ENCODE measurements at places on chromosomes 2 and 18.

GRCh38 chr18:69387186-69387585 is 13.5 kb upstream of the DOK6 start:
- DNase-seq, result no peak

DNA sequence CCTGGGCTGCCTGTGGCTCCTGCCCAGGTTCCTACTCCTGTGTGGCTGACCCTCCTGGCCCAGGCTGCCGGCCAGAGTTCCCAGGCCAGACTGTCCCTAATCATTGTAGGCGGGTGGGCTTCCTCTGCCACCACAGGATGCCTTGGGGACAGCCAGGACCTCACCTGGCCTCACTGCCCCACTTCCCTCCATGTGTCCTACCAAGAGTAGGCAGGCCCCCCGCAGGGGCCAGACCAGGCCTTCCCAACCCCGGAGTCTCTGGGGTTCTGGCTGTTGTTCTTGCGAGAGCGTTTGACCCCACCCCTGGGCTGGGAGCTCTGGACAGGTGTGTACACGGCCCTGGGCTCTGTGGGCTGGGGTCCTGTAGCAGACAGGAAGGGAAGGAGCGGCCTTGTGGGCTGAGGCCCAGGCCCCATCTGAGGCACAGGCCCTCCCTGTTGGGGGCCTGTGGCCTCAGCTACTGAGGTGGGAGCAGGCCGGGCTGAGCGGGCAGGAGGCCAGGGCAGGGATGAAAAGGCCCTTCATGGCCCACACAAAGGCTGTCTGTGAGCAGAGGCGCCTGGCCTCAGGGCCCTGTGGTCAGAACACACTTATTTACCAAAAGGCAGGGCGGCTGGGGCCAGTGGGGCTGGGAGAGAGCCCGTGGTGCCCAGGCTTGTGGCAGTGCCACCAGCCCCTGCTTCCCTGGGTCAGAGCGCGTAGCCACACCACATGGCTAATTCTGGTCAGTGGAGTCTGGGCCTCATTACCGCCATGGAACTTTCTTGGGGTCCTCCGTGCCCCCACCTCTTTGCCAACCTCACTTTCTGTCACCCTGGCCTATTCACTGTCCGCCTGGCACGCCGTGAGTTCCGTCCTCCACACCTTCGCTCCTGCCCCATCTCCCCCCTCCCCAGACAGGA is 2.0 kb downstream of the SNORC start:
- peak; percentile 9 for DNase-seq

DNA sequence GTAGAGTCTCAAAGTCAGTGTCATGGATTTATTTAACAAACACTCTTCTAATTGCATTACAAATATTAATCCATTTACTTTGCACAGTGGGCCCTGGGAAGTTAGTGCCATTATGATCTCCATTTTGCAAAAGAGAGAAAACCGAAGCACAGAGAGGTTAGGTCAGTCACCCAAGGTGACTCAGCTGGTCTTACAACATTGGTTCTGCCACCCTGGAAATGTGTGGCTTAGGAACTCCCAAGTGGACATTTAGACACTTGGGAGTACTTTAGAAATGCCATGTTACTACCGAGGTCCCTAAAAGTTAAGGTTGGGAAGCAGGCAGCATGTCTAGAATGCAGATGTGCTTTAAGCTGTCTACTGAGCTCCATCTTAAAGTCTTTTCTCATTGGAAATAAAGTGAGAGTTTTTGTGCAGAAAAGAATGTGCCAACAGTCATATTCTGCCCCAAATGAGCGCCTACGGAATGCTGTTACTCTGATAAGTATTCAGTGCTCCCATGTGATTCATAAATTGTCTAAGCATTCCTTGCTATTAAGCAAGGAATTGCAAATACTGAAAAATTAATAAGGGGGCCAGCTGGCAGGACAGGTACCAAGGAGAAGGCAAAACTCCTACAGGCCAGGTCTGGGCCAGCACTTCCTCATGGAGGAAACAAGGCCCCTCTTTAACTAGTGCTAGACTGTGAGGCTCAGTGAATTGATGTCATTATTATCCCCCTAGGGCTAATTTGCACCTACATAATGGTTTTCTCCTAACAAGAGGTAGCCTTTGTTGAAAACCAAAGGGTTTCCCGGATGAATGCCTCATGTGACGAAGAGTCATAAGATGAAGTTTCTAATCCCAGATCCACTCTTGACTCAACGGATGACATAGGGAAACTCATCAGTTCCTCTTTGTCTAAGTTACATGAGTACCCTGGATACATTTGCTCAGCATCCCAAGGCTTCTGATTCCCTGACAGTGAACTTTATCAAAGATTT is 16.3 kb downstream of the NRP2 start:
- no peak for DNase-seq

DNA sequence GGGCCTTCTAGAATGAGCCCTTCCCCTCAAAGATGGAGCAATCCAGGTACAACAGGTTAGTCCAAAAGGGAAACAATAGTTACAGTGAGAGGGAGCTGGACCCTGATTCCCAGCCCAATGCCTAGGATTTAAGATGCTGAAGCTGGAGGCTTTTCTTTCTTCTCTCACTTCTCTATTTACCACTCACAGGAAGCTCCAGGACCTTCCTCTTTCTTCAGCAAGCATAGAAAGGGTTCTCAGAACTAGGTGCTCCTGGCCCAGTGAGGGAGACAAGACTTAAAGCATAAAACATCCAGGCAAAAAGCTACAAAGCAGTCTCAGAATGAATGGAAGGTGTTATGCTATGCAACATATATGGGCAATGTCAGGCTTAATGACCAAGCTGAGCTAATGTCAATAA is 279.0 kb downstream of the SRBD1 start:
- DNase-seq, result no peak

- no peak for DNase-seq
Measured at GRCh38 chr2:48691935-48692691, 63.4 kb downstream of the LHCGR start.

GRCh38 chr2:55038428-55038827 is 11.8 kb downstream of the RTN4 start:
- DNase-seq, result no peak

- DNase-seq, result no peak
Measured at GRCh38 chr18:72847771-72848170, 20.0 kb downstream of the NETO1 start.

GRCh38 chr2:64766841-64767669 is 113.3 kb upstream of the SERTAD2 start:
- DNase-seq, result peak; percentile 87

GRCh38 chr2:44016282-44016681 is 20.5 kb upstream of the LRPPRC start:
- no peak for DNase-seq

- no peak for DNase-seq
Measured at GRCh38 chr2:16481351-16481750, 184.3 kb downstream of the CYRIA start.

GRCh38 chr2:72917877-72918553 is 696 bp downstream of the EMX1 start:
- DNase-seq, result no peak

- no peak for DNase-seq
Measured at GRCh38 chr2:66171530-66171929, 263.4 kb upstream of the MEIS1 start.

DNA sequence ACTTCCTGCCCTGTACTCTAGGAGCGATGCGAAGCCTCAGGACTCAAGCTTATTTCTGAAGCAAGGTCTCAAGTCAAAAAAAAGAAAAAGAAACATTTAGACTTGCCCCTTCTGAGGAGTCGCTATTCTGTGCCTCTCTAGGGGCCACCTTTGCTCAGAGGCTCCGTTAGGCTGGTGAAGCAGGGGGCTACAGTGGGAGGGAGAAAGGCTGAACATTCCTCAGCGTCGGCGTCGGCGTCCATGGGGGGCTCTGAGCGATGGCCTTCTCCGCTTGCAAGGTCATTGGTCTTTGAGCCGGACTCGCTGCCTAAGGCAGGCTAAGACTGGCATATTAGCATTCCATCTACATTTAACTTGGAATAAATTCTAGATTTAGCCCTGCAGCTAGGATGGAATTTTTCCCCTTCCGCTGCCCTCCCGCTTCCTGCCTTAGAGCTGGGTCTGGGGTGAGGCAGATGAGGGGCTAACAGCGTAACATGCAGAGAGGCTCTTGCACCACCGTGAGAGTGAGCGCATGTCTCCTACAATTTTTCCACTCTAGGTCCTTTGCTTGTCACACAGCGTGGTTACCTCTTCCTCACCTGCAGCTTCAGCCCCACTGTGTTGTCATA is 53.6 kb upstream of the ATL2 start:
- DNase-seq, result no peak

- no peak for DNase-seq
Measured at GRCh38 chr18:78542204-78542603, 437.4 kb upstream of the SALL3 start.

DNA sequence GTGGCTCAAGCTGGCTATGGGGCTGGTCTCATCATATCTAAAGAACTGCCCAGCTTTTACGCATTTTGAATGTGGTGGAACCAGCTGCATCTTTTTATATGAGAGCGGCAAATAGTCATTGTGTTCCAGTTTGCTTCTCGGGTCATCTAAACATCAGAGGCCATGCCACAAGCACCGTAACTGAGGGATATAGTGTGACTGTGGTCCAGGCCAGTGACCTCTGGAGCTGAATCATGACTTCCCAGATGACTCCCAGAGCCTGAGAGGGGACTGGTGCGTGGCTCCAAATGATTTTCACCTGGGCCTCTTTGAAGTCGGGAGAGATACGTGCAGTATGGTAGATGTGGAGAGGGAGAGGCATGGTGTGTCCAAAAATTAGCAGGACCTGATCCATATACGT is 271.0 kb downstream of the NEDD4L start:
- DNase-seq, result no peak

GRCh38 chr2:39188960-39189494 is 54.7 kb downstream of the CDKL4 start:
- no peak for DNase-seq

GRCh38 chr18:49135877-49136276 is 185.1 kb upstream of the SMAD7 start:
- DNase-seq, result no peak

DNA sequence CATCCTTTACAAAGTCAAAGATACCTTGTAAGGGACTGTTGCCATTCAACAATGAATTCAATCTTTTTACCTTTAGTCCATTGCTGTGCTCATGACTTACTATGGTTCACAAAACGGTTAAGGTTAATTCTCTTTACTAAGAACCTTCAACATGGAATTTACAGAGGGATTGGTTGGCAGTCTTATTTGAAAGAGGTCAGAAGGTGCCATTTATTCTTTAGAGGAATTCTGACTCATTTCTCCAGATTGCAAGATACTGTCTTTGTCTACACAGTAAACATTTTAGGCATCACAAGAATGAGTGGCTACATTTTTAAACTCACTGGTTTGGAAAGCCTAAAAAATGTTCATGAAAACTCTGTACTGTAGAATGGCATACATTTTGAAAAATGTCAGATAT is 17.4 kb downstream of the KCNH7 start:
- DNase-seq, result no peak

GRCh38 chr18:32596501-32596900 is 125.8 kb upstream of the GAREM1 start:
- no peak for DNase-seq

DNA sequence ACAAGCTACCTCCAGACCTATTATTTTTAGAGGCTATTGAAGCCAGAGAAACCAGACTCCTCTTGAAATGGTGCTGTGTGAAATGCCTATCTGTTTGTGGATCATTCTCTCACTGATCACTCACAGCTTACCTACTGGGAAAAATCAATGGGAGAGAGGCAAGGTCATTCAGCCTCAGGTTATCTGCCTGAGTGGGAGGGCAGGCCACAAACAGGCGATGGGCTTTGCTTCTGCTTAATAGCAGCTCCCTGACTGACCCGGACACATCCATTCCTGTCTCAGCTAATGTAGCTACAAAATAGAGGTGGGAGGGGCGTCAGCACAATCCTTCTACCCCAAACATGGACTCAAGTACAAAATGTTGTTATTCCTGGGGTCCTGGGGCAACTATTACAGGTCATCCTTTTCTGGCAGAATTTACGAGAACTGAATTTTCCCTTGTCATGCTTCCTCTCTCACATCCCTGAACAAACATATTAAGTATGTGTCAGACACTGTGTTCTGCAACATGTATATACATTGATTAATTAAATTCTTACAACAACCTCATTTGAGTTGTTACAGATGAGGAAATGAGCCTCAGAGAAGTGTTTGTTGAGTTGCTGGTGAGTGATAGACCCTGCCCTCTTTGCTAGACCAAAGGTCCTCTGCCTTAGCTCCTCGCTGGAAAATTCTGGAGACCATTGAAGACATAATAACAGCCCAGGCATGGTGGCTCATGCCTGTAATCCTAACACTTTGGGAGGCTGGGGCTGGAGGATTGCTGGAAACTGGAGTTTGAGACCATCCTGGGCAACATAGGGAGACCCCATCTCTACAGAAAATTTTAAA is 60.5 kb downstream of the CDK15 start:
- no peak for DNase-seq

GRCh38 chr2:176132205-176133171 is 3.0 kb downstream of the HOXD8 start:
- no peak for DNase-seq

Data from CD4-positive, alpha-beta T cell treated with Interleukin-4 for 1 hour (primary cell).